GM23248 (cell line): ENCODE measurements at places on chromosomes 3 and 15.

GRCh38 chr3:38454178-38454883 is 641 bp downstream of the ACVR2B start:
- peak; percentile 65 for DNase-seq

DNA sequence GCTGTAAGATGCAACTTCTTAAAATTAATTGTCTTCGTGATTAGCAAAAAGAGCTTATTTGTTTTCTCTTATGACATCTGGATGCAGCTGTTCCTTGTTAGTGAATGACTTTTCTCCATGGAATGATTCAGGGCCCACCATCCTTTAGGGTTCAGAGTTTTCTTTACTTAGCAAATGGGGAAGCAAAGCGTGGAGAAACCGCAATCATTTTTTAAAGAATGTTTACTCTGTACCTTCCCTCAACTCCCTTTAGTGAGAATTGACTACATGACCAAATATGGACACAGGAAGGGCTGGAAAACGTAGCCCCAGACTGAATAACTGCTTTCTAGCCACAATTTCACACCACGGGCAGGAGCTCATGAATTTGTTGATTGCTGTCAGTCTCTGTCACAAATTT is 130.1 kb downstream of the EDEM1 start:
- peak; percentile 8 for DNase-seq

DNA sequence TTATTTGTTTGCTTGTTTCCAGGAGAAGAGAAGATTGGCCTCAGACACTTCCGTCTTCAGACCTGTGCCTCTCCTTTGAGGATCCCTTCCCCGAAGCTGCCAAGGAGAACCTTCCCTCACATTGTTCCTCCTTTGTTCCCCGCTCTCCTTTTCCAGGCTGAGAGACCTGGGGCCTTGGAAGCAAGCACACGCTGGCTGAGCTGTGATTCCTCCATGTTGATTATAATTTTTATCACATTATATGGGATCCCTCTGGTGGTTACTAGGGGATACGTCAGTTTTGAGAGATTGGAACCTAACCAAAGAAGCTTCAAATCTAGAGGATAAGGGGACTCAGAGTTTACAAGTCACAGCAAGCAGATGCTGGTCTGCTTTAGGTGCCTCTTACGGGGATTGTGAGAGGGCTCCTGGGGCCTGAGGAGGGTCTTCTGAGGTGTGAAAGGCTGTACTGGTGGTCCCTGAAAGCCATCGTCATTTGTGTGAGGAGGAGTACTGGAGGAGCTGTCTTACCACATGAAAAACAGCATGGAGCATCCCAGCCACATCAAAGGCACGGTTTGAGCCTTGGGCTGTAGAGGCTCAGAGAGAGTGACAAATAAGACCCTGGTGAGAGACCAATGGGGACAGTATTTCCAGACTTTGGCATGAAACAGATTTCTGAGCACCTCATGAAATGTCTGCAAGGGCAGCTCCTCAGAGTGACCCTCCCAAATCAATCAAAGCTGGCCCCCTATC is 760.1 kb upstream of the CFAP20DC start:
- DNase-seq: peak; percentile 55

DNA sequence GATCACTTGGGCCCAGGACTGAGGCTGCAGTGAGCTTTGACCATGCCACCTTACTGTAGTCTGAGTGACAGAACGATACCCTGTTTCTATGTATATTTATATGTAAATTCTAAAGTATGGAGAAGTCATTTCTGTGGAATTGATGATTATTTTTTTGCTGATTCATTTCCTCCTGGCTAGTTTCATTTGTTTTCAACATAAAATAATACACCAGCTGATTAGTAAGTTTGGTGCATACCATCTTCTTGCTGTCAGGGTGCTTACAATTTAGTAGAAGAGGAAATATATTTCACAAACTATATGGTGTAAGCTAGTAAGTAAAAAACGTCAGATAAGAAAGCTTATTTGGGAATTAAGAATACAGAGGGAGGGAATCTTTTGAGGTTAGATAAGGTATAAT is 36.0 kb downstream of the SLC25A26 start:
- DNase-seq: peak; percentile 17

- no peak for DNase-seq
Observed at GRCh38 chr15:22954798-22955543, 25.2 kb downstream of the CYFIP1 start.

DNA sequence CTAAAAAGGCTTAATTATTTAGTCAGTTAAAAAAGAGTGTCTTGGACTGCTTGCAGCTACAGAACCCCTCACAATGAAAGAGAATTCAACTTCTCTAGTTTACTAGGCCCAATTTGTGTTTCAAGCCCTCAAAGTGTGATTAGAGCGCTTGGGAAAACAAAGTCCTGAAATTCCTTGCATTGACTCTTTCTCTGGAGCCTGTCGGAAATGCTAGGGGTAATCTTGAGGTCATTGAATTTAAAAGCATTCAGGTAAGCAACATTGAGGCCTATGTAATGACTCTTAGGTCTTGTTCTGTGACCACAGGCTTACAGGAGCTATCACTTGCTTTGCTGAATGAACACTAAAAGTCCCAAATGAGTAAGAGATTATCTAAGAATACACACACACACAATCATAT is 186.0 kb downstream of the NLGN1 start:
- no peak for DNase-seq

DNA sequence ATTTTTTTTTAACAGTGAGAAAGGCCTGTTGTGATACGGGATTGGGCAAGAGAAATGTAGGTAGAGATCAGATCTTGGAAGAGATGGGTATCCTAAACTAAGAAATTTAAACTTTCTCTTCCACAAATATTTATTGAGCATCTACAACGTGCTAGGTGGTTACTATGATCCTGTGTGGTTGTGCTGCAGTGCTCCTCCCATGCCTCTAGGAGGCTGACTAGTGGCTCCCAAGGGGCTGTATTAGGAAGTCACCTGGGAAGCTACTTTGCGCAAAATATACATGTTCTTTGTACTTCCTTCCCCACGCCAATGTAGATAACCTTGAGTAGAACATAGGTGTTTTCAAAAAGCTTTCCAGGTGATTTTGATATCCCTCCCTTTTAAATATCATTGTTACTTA is 27.2 kb downstream of the USP3 start:
- no peak for DNase-seq

DNA sequence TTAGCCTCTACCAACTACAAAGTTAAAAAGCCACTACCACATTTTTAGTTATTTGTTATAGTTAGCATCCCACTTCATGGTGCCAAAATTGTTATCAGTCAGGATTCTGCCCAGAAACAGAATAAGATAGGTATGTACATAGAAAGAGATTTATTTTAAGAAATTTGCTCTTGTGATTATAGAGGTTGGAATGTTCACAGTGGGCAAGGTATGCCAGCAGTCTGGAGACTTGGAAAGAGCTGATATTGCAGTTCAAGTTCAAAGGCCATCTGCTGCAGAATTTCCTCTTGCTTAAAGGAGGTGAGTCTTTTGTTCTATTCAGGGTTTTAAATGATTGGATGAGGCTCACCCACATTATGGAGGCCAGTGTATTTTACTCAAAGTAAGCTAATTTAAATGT is 143.8 kb upstream of the POU1F1 start:
- no peak for DNase-seq

GRCh38 chr3:188049606-188050530 is 104.1 kb upstream of the LPP start:
- DNase-seq: no peak

GRCh38 chr3:126807795-126808194 is 103.8 kb downstream of the CHCHD6 start:
- peak; percentile 8 for DNase-seq

- DNase-seq: no peak
Observed at GRCh38 chr3:58098531-58098930, 90.3 kb downstream of the FLNB start.

DNA sequence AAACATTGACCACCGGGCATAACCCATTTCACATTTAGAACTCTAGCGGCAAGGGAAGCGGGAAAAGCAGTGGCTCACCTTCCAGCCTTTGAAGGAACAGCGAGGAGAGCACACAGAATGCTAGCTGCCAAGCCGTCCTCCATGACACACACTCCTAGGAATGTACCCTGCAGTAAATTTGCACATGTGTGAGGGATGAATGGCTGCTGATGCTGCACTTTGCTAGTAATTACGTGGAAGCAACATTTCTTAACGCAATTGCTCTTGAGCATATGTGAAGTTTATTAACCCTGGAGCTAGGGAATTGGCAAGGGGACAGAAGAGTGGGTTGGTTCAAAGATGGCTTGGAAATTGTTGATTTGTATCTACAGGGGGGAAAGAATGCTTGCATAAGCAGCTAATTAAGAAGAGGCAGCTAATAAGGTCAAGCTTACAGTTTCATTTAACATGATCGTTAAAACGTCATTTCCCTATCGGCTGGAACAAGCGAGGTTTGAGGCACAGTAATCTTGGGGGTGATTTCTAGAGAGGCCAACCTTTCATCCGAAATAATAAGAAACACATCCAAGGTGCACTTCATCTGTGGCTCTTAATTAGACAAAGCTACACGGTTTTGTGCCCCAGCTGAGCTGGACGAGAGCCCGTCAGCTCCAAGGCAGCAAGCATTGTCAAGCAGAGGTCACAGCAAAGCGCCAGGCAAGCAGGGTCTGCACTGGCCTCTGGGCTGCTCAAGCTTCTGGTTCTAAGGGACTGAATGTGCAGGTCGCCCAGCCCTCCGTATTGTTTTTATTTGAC is 123.4 kb downstream of the CHSY1 start:
- DNase-seq: peak; percentile 91

GRCh38 chr3:18830087-18830486 is 318.2 kb upstream of the KCNH8 start:
- DNase-seq: no peak

- peak; percentile 43 for DNase-seq
Observed at GRCh38 chr3:61997101-61997500, 376.2 kb downstream of the FEZF2 start.

GRCh38 chr15:33699691-33700447 is 268.4 kb upstream of the CHRM5 start:
- DNase-seq: peak; percentile 10

DNA sequence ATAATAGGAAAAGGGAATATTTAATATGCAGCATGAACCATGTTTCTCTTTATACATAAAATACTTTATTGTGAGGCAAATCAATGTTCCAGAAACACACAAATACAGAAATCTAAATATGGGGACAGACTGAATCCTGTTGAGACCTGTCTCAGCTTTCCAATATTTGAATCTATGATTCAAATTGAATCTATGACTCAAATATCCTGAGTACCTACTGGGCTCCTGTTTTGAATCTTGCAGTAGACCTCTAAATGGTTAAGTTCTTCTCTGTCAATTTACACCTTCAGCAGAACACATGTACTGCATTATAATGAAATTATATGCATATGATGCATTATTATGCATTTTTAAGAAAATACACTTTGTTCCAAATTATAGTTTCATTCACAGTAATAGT is 143.2 kb upstream of the PLXND1 start:
- DNase-seq: no peak

- DNase-seq: no peak
Observed at GRCh38 chr15:98599909-98600691, 48.2 kb upstream of the IGF1R start.

DNA sequence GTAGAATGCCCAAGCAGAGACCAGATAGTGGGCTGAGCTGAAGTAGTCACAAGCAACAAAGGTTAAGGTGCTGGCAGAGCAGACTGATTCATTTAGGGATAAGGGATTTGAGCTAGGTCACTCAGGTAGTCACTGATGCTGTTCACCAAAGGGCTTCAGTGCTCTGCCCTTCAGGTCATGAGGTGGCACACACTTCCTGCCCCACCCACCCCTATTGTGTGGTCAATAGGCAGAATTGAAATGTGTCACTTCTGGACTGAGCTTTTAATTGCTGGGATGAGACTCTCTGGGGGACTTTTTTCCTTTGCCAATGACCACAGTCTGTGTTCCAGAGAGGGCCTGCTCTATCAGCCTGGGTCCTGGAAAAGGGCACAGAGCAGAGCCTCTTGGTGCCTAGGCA is 2.9 kb upstream of the DIS3L start:
- no peak for DNase-seq

DNA sequence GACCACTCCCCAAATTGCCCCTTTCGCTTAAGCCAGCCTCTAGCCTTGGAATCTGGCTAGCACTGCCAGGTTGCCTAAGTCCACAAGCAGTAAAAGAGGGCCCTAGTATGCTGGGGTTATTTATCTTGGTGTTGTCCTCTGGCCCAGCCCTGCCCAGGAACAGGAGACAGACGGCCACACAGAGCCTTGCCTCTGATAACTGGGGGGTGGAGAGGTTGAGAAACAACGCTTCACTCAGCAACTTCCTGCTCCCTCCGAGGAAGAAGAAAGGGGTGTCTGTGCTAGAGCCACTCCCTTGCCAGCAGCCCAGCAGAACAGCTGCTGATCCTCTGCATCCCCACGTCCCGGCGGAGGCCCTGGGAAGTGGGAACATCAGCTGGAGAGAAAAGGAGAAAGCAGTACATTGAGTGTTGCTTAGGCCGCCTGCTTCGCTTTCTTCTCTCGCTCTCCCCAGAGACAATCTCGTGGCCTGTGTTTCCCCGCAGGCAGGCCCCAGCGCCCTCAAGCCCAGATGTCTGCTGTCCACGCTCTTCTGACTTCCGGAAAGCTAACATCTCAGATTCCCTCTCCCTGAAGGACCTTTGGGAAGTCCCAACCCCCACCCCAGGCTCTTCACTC is 22.6 kb upstream of the C3orf70 start:
- no peak for DNase-seq

DNA sequence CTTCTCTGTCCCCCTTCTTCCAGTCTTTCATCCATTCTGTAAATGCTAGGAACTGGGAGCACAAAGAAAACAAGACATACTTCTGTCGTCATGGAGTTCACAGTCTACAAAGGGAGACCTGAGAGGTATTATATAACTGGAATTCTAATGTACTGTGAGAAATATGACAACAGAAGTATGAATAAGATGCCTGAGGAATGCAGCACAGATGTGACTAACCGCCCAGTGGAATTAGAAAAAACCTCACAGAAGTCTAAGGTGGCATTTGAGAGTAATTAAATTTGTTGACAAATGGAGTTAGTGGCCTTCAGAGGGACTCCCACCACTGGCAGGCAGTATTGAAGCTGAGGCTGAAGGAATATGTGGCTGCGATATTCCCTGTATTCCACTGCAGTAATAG is 168.5 kb upstream of the FAM3D start:
- peak; percentile 70 for DNase-seq

GRCh38 chr3:77296527-77296926 is 256.6 kb downstream of the ROBO2 start:
- peak; percentile 9 for DNase-seq

DNA sequence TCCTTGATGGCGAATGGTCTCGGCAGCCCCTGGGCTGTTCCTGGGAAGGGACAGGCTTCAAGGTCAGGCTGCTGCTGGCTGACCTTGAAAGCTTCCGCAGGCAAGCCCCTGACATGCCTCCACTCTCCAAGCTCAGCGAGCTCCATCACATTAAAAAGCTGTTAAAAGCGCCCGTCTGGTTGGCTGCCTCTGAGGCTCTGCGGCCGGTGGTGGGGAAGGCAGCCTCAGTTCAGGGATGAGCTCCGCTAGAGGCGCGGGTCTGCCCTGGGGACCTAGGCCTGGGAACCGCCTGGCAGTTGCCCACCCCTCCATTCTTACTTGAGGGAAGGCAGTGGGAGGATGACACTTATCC is 103.8 kb downstream of the LINGO1 start:
- DNase-seq: no peak

- no peak for DNase-seq
Observed at GRCh38 chr15:72902919-72903260, 119.3 kb upstream of the ADPGK start.

- DNase-seq: peak; percentile 33
Observed at GRCh38 chr3:136925425-136926190, 32.2 kb upstream of the IL20RB start.

GRCh38 chr3:8503871-8504610 is 2.4 kb downstream of the LMCD1 start:
- DNase-seq: no peak
